ENCODE measurements at places on chromosomes 16 and 17.
A peak's percentile ranks its signal among the peaks of the same experiment; 100 is the strongest.

GRCh38 chr16:84161037-84161436 is 15.9 kb downstream of the DNAAF1 start:
- no peak for DNase-seq

GRCh38 chr17:48123776-48124388 is 16.3 kb downstream of the SNX11 start:
- DNase-seq = no peak

DNA sequence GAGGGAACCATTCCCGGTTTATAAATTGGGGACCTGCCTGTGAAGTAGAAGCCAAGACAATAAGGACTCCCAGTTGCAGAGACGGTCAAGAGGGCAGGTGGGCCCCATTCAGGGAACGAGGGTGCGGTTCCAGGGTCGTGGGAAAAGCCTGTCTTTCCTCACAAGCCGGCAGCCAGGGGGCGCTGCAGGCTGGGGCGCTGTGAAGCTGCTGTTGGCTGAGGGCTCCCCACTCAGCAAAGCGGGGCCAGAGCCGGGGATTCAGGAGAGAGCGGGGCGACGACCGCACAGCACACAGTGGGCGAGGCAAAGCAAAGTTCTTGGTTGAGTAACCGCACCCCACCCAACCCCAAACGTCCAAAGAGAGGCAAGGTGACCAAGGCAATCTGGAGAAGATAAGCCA is 24.9 kb downstream of the CDRT15 start:
- DNase-seq = no peak

- DNase-seq = peak; percentile 2
Measured at GRCh38 chr16:5490499-5490898, 392.9 kb upstream of the EEF2KMT start.

DNA sequence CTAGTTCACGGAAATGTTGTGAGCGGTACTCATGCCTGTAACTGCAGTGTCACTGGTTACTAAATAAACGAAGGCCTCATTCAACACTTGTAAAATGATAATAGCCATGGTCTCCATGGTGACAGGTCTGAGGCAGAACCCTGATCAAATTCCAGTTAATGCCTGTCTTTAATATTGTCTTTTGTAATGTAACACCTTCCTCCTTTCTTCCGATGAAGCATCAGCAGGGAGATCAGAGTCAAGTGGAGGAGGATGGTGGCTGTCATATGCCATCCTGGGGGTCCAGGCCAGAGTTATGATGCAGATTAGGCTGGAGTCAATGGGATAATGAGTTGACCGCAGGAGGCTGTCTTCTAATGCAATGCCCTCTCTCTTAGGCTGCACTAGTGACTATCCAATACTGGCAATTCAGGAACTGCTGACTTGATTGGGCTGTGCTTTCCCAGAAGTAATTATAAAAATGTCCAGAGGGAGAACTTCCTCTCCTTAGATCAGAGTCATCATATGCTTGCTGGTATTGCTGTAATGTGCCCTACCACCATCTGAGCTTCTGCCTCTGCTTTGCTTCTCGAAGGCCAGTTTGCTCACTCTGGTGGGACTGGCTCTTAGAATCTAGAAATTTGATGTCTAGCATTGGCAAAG is 419.1 kb downstream of the CA10 start:
- no peak for DNase-seq
